GM06990 (cell line): ENCODE measurements at places on chromosomes 5 and 9.

DNA sequence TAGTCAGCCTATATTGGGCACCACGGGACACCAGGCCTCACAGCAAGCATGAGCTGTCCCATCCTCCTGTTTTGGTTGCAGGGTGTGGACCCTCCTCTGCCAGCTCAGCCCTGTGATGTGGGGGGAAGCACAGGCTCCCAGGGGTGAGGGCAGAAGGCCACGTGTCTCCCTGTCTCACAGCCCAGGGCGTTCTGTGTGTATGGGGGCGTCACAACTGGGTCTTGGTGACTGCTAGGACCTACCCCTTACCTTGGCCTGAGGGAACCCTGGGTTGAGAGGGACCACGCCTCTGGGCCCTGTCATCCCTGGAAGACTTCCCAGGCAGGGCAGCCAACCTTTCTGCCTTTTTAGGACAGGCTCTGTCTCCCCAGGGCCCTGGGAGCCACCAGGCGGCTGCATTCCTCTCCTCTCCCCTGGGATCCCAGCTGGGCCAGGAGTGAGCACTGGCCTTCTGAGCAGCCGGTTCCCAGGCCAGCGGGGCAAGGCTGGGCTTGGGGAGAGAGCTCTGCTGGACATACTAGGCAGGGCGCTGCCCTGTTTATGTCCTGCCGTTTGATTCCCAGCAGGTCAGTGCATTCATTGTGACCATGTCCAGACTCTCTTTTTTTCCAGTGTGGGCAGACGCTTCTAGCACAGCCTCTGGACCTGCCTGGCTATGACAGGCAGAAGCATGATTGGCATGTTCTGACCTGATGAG lies 97.4 kb downstream of the DAB2IP start:
- DNase-seq = no peak

DNA sequence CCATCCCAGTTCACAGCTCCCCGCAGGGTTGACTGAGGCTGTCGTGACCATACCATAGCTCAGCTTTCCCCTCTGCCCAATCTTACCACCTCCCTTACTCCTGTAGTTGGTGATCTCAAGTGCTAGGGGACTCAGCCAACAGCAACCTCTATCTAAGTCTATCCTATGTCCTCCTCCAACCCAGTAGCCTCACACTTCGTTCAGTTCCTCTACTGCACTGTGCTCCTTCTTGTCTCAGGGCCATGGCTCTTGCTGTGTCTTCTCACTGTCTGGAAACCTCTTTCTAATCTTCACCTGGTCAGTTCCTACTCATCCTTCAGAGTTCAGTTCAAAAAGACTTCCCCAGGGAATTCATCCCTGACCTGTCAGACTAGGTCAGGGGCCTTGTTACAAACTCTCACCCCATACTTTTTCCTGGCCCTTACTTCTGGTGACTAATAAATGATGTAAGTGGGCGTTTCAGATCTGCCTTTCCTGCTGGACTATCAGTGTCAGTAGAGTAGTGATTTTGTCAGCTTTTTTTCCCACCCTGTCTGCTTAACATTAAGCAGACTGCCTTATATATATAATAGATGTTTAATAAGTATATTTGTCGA lies 53.6 kb upstream of the NR3C1 start:
- no peak for DNase-seq

DNA sequence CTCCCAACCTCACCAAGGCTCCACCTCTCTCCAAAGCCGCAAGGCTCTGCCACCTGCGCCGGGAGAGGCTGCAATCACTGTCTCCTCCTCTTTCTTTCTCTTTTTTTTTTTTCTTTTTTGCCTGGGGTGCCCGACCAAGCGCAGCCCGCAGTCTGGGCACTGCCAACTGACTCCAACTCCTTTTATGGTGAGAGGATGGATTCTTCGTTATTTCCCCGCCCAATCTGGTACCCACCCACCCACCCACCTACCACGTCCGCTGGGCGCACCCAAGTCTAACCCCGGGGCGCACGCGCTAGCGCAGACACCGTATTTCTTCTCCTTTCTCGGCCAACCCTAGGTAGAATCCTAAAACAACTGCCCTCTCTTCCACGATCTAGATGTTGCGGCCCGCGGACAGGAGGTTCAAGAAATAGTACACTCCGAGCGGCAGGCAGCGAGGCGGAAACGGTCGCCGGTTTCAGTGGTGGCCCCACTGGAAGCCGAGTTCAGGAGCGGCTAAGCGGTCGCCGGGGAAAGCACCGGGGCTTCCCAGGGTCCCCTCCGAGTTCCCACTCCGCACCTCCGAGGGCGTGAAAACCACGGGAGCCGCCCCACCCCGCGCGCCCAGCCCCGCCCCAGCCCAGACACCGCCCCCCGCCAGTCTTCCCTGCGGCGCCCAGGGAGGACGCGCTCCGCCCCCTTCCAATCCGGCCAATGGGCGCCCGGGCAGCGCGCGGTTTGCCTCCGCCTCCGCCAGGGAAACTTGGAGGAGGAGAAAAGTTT lies 385 bp upstream of the PTGER4 start:
- DNase-seq = peak; percentile 76

- DNase-seq = no peak
These were observed 21.6 kb downstream of the HMGXB3 start for GRCh38 chr5:150022158-150022531.

DNA sequence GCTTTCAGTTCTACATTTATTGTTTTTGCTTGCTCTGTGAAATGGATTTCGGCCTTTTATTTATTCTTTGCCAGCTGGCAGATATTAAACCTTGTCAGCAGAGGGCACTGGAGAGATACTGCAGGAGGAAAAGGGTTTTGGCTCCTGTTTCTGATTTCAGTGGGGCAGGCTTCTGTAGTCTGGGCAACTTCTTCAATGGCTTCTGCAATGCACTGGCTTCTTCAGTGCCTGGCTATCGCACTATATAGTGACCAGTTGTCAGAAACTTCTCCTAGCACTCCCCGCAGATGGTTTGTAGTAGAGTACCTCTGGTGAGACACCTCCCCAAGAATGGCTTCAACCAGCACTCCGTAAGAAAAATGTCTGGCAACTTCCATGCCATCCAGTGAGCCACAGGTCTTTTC lies 3.2 kb upstream of the NFX1 start:
- no peak for DNase-seq

- DNase-seq = no peak
These were observed 101.9 kb downstream of the ROR2 start for GRCh38 chr9:91848146-91848545.

- DNase-seq = no peak
These were observed 78.0 kb upstream of the SPRY4 start for GRCh38 chr5:142402752-142403318.

DNA sequence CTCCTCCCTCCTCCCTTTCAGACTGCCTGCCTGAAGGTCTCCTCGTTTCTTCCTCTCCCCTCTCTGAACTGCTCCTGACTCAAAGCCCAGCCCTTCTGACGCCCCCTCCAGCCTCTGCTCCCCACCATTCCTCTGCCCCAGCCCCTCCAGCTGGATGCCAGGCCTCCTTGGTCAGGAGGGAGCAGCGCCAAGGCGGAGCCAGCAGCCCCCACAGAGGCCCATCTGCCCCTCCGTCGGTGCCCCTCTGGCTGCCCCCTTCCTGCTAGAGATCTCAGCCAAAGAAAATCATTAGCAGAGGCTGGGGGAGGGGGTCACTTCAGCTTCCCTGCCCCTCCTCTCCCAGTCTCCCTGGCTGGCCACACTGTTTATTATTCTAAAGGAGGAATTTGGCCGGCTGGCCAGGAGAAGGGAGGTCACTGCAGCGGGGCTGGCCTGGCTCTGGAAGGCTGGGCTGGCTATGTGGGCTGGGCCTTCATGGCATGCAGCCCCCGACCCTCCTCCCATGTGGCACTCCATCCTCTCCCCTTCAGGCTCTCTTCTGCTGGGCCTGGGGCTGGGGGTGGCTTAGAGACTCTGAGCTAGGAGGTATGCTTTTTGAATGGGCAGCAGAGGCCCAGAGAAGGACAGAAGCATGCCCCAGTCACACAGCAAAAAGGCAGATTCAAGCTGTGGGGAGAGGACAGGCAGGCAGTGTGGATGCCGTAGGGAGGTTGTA lies 16.9 kb downstream of the PDGFRB start:
- no peak for DNase-seq

- peak; percentile 71 for DNase-seq
These were observed 495 bp downstream of the OSTF1 start for GRCh38 chr9:75088646-75089372.

DNA sequence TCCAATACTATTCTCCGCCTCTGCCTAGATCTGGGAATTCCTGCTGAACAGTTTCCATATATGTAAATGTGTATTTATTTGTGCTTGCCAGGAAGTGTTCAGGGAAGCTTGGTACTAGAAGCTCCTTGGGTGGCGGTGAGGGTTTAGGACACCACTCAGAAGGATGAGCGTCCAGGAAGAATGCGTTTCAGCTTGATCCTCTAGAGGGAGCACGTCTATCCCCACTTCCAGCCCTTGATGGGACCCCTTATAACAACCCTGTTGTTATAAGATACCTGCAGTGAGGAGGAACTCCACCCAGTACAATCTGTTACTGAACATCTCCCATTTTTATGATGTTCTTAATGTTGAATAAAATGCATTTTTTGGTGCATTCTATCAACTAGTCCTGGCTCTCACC lies 88.9 kb downstream of the CYFIP2 start:
- no peak for DNase-seq

GRCh38 chr9:136847826-136848392 lies 1.3 kb upstream of the PHPT1 start:
- DNase-seq = peak; percentile 86

DNA sequence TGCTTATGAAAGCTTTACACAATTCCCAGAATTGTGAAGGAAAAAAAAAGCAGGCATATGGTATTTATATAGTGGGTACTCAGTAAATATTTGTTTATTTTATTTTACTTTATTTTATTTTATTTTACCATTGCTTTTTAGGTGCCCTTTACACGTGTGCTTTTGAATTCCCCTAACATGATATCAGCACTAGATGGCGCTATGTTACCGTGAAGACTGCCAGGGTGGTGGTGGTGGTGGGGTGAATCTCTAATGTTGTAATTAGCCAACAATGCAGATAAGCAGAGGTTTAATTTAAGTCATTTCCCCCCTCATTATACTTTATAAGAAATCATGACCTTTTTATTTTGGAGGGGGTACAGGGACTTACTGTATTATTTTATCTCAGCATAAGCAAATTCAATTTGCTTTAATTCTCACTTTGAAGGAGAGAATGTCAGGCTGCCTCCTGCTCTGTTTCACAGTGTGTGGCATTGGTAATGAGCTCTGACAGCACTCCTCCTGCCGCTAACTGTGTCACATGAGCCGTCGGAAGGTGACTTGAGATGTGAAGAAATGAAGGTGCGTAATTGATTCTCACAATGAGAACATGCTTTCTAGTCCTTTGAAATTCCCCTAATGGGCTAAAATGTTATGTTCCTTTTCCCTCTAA lies 165.6 kb downstream of the YTHDC2 start:
- DNase-seq = no peak

- no peak for DNase-seq
These were observed 872 bp downstream of the ZNF618 start for GRCh38 chr9:113876993-113877368.

DNA sequence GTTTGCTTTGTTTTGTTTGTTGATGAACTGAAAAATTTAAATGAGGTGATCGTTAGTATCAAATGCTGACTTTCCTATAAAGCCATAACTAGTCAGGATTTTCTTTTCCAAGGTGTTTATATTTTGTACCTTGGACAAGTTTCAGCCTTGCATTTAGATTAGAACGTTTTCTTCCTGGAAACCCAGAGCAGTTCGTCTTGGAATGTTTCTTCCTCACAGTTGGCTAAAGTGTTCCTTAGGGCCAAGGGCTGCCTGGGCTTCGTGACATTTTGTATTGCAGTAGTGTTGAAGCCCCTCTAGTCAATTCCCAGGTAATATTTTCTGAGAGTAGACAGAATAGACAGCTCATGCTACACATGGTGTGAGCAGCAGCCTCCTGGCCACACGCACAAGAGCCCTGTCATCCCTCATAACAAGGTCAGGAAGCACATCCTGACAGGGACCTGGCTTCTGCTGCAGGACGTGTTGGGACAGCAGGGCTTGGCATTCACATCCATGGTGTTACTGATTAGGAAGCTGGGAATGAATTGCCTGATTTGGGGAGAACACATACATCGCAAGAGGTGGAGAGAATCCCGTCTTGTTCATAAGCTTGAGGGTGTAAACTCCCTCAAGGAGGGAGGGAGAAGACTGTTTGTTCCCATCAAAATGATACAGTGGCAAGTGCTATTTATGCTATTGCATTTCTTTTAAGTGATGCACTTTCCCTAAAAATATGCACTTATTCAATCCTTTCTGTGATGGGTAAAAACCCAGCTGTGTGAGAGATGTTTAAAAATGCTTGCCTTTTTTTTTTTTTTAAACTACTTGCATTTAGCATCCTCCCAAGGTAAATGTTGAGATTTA lies 31.7 kb downstream of the FUBP3 start:
- no peak for DNase-seq

DNA sequence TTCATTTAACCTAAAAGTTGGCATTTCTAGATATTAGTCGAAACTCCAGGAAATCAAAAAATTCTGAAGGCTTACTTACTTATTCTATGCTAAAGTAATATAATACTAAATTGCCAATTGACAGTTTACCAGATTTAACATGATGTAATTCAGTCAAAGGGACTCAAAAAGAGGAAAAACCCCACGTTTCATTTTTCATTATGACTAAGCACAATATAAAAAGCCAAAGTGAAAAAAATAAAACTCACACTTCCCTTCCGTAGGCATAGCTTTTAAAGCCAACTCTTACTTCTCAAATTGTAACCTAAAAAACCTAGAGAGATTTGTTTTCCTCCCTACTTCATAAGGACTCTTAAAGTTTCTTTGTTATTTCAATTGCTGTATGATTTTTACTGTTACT lies 146.6 kb downstream of the RAPGEF6 start:
- peak; percentile 71 for DNase-seq

GRCh38 chr9:7533376-7534090 lies 266.0 kb downstream of the DMAC1 start:
- no peak for DNase-seq

GRCh38 chr5:24364711-24365110 lies 280.1 kb downstream of the CDH10 start:
- DNase-seq = no peak

DNA sequence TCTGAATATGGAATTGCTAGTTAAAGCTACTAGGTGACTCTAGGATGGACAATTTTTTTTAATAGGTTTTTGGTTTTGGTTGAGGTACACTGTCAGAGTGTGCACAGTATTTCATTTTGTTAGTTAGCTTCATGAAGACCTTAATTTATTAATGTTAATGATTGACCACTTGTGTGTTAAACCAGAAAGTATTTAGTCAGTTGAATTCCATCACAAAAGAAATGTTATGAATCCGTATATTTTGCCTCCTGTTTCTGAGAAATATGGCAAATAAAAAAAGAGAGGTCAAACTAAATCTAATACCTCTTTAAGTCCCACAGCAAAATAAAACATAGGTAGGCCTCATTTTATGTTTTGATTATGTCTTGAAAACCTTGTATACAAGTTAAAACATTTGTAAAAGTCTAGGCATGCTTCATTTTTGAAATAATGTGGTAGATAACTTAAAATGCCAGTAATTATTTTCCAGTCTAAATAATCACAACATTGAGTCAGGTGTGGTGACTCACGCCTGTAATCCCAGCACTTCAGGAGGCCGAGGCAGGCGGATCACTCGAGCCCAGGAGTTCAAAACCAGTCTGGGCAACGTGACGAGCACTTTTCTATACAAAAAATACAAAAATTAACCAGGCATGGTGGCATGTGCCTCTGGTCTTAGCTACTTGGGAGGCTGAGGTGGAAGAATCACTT lies 50.8 kb downstream of the ITGA1 start:
- DNase-seq = no peak
